ENCODE measurements at places on chromosomes 2 and 18.

- DNase-seq = no peak
Observed at GRCh38 chr18:60466677-60467076, 94.1 kb upstream of the MC4R start.

GRCh38 chr2:227192491-227192890 lies 28.1 kb downstream of the COL4A3 start:
- DNase-seq = no peak

GRCh38 chr2:68715353-68716041 lies 19.1 kb upstream of the ARHGAP25 start:
- peak; percentile 59 for DNase-seq

DNA sequence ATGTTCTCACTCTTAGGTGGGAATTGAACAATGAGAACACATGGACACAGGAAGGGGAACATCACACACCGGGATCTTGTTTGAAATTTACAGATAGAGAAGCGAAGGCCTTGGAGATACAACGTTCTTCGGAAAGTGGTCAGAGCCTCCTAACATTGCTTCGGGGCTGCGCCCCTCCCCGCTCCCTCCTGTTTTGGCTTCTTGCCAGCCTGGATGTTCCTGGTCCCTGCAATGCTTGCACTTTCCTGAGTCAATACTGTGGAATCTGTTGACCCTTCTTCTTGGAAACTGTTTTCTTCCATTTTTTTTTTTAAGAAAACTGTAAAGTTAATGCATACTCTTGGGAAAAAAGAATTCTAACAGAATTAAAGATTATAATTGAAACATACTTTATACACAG lies 360.8 kb downstream of the SOCS6 start:
- DNase-seq = no peak

GRCh38 chr18:46577546-46577945 lies 79.5 kb downstream of the LOXHD1 start:
- DNase-seq = no peak

- no peak for DNase-seq
Observed at GRCh38 chr2:176099159-176099727, 352 bp upstream of the HOXD12 start.

- no peak for DNase-seq
Observed at GRCh38 chr18:42760290-42760689, 355.2 kb downstream of the RIT2 start.

- DNase-seq = no peak
Observed at GRCh38 chr2:39141334-39142271, 20.8 kb upstream of the SOS1 start.

GRCh38 chr2:64967601-64968000 lies 21.6 kb upstream of the SLC1A4 start:
- no peak for DNase-seq

DNA sequence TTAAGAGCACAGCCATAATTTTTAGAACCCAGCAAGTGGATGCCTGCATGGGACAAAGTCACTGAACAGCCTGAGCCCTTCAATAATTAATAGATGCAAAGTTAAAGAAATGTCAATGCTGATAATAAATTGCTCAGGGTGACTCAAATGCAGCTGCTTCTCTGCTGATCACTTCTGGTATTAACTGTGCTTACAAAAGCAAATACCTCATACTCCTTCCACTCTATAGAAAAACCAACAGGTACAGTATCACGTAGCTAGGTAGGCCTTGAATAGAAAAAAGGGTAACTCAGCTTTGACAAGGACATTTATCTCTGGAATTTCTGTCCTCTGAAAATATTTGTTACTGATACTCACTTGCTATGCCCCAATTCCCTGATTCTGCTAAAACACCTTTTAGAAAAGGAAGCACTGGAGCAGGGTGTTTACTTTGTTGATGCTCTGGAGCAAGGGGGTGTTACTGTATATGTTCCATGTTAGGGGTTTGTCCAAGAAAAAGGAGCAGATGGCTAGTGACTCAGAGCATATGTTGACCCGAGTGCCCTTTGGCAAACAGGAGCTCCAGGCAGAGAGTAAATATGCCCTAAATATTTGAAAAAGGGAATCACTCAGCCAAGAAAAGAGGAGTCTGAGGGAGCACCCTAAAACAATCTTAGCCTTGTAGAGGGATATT lies 59.1 kb upstream of the RTN4 start:
- peak; percentile 47 for DNase-seq

- DNase-seq = no peak
Observed at GRCh38 chr2:33181466-33181865, 234.7 kb downstream of the LTBP1 start.

- no peak for DNase-seq
Observed at GRCh38 chr2:217919204-217919603, 83.6 kb downstream of the TNS1 start.

DNA sequence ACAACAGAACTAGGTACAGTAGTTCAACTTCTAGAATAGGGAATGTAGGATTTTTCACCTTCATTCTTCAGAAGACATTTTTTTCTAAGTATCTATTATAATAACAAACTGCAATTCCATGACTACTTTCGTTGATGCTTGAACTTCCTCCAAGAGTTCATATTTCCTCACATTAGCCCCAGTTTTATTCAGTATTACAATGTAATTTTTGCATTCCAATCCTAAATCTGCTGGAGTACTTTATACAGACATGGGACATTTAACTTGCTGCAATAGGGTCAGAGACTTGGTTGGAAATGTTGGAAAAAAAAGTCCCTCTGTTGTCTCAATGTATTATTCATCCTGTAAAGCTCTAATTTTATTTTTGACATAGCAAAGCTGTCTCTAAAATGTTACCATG lies 19.6 kb upstream of the FTCDNL1 start:
- no peak for DNase-seq

- no peak for DNase-seq
Observed at GRCh38 chr2:11923935-11924334, 177.5 kb downstream of the LPIN1 start.

GRCh38 chr2:3704692-3705091 lies 1.3 kb downstream of the DCDC2C start:
- no peak for DNase-seq

GRCh38 chr2:9332136-9332852 lies 91.0 kb downstream of the ITGB1BP1 start:
- no peak for DNase-seq

DNA sequence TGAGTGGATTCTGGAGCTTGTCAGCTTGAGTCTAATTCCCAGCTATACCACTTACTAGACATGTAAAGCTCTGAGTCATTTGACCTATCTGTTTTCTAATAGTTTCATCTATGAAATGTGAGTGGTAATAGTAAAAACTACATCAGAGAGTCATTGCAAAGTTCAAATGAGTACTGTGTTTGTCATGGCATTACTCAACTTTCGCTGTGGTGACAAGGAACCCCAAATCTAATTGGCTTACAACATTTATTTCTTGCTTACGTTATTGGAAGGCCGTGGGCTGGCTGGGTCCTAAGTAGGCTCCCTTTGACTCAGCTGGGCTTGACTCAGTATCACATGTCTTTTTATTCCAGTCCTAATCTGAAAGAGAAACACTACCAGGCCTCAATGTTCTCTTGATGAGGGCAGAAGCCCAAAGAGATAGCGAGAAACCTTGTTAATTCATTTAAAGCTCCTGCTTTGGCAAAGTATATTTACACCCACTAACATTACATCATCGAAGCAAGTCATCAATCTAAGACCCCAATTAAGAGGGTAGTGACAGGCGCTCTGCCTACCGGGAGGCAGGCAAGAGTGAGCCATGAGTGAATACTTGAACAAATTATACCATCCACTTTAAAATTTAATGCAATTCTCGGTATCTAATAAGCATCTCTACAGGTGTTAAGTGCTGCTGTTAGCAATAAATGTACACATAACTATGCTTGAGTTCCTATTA lies 431.8 kb upstream of the SPHKAP start:
- peak; percentile 46 for DNase-seq

- no peak for DNase-seq
Observed at GRCh38 chr2:121284463-121285449, at the start of gene TFCP2L1. TSS of gene TFCP2L1 (minus strand) at chr2:121285202. CDS start at chr2:121285109, 93 bp downstream.

DNA sequence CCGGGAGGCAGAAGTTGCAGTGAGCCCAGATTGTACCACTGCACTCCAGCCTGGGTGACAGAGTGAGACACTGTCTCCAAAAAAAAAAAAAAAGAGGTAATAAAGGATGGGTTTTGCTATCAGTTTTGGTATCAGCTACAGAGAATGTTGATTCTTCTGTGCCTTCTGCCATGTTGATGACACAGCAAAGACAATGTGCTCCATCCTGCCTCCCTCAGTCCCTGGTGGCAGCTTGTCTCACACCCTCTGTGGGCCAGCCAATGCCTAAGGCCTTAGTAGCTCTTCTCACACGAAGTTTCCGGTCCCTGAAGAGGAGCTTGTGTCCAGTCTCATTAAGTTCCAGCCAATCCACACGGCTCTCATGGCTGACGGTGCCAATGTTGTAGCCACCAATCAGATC lies 17.6 kb downstream of the IFT172 start:
- no peak for DNase-seq
